CD4-positive, CD25-positive, alpha-beta regulatory T cell (primary cell): ENCODE measurements at places on chromosomes 3 and 15.

DNA sequence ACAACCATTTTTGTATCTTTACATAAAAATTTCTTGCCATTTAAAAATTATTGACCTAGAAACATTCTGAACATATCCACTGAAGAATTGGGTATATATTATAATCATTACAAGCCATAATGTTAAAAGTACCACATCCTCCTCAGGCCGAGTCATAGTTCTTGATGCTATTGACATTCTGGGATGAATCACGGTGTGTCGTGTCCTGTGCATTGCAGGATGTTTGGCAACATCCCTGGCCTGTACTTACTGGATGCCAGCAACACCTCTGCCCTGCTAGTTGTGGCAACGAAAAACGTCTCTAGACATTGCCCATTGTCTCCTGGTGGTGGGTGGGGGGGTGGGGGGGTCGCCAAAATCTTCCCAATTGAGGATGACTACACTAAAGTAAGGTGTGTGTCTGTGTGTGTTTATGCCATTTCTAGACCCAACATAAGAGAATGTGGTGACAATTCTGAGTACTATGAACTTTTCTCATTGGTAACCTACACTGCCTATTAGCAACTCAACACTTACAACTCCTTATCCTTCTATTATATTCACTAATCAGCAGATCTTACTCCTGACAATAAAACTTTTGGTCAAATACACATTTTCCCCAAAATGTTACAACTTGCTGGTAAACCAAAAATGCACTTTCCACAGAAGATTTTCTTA lies 471.6 kb downstream of the FOXP1 start:
- H3K36me3 ChIP-seq = peaks cover 61% of the 10 kb centered on the region
- no peak overlapping the region for H3K4me3 ChIP-seq
- no peak overlapping the region for H3K27ac ChIP-seq
- H3K27me3 ChIP-seq = no peaks in the 10 kb centered on the region
- no peak for DNase-seq

GRCh38 chr3:127367593-127367992 lies 79.7 kb upstream of the PRR20G start:
- no peaks in the 10 kb centered on the region for H3K27me3 ChIP-seq
- no peaks in the 10 kb centered on the region for H3K4me1 ChIP-seq
- H3K27ac ChIP-seq = no peak overlapping the region
- no peaks in the 10 kb centered on the region for H3K36me3 ChIP-seq
- DNase-seq = no peak

DNA sequence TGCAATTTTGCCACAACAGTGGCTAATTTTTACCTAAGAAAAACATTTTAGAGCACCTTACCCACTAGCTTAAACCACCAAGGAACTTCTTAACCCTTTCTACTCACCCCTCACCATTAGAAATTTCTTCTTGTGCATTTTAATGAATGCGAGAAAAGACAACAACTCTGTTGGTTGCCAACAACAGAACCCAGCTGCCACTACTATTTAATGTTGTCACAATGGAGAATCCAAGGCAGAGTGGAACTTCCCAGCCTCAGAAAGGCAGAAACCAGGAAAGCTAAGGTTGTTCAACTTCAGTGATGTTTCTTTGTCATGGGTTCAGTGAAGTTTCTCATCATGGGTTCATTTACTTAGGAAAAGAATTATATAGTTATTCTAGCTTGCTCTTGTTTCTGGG lies 325.2 kb upstream of the ARL6 start:
- H3K27ac ChIP-seq = no peak overlapping the region
- H3K27me3 ChIP-seq = no peaks in the 10 kb centered on the region
- no peak overlapping the region for H3K4me3 ChIP-seq
- no peak for DNase-seq

- no peak overlapping the region for H3K27ac ChIP-seq
- H3K36me3 ChIP-seq = no peaks in the 10 kb centered on the region
- no peaks in the 10 kb centered on the region for H3K27me3 ChIP-seq
Observed at GRCh38 chr15:77622209-77622933, 10.3 kb downstream of the LINGO1 start.

DNA sequence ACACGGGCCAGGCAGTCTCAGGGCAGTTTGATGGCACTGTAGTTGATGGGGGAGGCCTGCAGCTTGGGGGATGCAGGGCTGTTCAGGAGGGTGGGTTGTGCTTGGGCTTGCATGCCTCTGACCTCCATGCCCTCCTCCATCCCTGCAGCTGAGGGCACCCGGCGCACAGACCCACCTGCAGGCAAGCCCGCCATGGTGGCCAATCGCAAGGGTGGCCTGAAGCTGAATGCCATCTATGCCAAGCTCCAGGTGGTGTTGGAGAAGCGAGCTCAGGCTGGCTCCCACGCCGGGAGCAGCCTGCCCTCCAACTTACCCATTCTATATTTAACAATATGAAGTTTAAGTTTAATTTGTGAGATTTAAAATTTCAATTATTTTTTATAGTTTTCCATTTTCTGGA lies 228.7 kb upstream of the DPH6 start:
- no peak overlapping the region for H3K27ac ChIP-seq
- no peaks in the 10 kb centered on the region for H3K27me3 ChIP-seq
- DNase-seq = no peak
- no peaks in the 10 kb centered on the region for H3K4me1 ChIP-seq
- no peaks in the 10 kb centered on the region for H3K36me3 ChIP-seq
- H3K4me3 ChIP-seq = no peak overlapping the region

DNA sequence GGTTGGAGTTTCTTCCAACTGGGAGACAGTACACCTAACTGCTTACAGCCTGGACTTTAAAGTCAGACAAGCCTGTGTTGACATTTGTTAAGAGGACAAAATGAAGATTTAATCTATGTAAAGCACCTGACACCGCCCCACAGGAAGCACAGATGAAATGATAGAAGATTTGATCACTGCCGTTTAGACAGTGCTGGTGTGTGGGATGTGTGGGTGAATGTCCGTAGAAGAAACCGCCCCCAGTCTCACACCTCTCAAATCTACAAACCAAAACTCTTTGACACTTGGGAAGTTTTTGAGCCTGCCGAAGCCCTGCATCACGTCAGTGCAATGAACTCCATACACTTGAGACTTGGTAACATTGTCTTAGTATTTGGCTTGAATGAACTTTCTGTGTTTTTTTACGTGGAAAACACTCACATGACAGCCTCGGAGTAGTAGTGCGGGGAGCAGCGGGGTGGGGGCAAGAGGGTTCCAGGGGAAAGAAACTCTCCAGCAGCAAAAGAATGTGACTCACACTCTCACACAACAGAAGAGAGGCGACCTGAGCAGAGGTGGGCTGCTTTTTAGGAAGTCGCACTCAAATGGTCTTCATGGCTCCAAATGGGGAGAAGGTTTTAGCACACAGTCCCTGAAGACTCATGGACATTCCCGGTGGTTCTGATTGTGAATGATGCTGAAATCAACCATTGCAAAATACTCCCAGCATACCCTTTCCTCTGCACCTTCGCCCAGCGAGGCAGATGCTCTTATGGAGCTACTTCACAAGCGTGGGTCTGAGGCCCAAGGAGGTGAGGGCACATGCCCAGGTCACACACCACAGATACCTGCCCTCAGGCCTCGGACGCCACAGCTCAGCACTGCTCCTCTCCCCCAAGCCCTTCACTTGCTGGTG lies 79.2 kb downstream of the SRGAP3 start:
- H3K4me1 ChIP-seq = peaks cover 39% of the 10 kb centered on the region
- no peaks in the 10 kb centered on the region for H3K36me3 ChIP-seq
- peak overlapping the region; percentile 55 for H3K27ac ChIP-seq
- no peaks in the 10 kb centered on the region for H3K27me3 ChIP-seq
- DNase-seq = peak; percentile 68
- peak overlapping the region; percentile 65 for H3K4me3 ChIP-seq

DNA sequence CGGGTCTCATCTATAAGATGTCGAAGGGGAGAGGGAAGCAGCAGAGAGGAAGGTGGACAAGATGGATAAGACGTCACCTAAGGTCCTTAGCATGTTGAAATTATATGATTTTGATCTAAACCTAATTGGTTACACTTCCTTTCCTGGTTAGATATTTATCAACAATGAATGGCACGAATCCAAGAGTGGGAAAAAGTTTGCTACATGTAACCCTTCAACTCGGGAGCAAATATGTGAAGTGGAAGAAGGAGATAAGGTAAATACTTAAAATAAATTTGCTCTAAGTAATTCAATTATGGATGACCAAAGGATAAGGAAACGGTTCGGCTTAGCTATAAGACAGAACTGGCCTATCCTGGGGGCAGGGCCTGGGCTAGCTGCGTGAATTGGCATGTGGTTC lies 5.5 kb downstream of the ALDH1A3 start:
- peaks cover 19% of the 10 kb centered on the region for H3K27me3 ChIP-seq
- H3K27ac ChIP-seq = no peak overlapping the region
- DNase-seq = no peak
- no peaks in the 10 kb centered on the region for H3K36me3 ChIP-seq
- no peak overlapping the region for H3K4me3 ChIP-seq
- no peaks in the 10 kb centered on the region for H3K4me1 ChIP-seq

DNA sequence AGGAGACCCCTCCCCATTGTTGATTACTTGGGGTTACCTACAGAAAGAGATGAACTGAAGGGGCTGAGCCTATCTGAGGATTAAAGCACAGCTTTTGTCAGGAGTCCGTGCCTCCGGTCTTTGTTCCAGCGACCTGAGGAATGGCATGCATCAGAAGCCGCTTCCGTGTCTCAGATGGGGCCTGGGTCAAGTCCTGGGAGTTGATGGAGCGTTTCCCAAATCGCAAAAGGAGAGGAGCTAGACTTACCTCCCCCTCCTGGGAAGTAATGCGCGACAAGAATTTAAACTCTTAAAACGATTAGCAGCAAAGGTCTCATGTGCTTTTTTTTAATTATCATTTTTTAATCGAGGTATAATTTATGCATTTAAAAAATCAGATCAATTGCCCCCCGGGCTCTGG lies 983 bp upstream of the ALDH1A3 start:
- no peaks in the 10 kb centered on the region for H3K4me1 ChIP-seq
- H3K36me3 ChIP-seq = no peaks in the 10 kb centered on the region
- H3K4me3 ChIP-seq = no peak overlapping the region
- H3K27ac ChIP-seq = no peak overlapping the region
- DNase-seq = no peak

- H3K4me1 ChIP-seq = no peaks in the 10 kb centered on the region
- H3K36me3 ChIP-seq = no peaks in the 10 kb centered on the region
- no peaks in the 10 kb centered on the region for H3K27me3 ChIP-seq
Observed at GRCh38 chr3:155270485-155271342, 22.8 kb downstream of the STRIT1 start.

- DNase-seq = no peak
- H3K27me3 ChIP-seq = no peaks in the 10 kb centered on the region
- H3K27ac ChIP-seq = no peak overlapping the region
- H3K4me3 ChIP-seq = no peak overlapping the region
- peaks cover 5% of the 10 kb centered on the region for H3K36me3 ChIP-seq
Observed at GRCh38 chr3:11389386-11390268, 117.4 kb downstream of the ATG7 start.

GRCh38 chr3:2156244-2156847 lies 57.7 kb downstream of the CNTN4 start:
- H3K27me3 ChIP-seq = no peaks in the 10 kb centered on the region
- H3K27ac ChIP-seq = no peak overlapping the region
- H3K4me1 ChIP-seq = no peaks in the 10 kb centered on the region
- H3K36me3 ChIP-seq = no peaks in the 10 kb centered on the region
- no peak for DNase-seq

GRCh38 chr15:85598718-85599398 lies 195.9 kb downstream of the KLHL25 start:
- no peak overlapping the region for H3K4me3 ChIP-seq
- H3K27me3 ChIP-seq = no peaks in the 10 kb centered on the region
- peaks cover 18% of the 10 kb centered on the region for H3K36me3 ChIP-seq
- H3K4me1 ChIP-seq = peaks cover 20% of the 10 kb centered on the region
- H3K27ac ChIP-seq = no peak overlapping the region

DNA sequence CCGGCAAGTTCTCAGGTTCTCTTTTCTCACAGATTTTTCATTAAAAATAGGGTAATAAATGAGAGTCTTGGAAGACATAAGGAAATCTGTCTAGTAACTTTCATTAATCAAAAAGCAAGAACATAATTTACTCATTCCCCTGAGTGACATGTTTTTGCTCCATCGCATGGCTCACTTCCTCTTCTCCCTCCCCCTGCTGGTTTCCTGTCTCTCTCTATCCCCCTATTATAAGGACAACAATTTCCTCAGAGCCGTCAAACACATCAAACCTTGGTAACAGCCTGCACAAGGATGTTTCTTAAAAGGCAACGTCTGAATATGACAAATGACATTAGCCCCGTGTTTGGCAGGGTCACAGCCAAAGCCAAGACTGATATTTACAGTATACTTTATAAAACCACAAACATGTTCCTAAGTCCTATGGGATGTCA lies 1149.6 kb downstream of the IGSF11 start:
- DNase-seq = no peak
- H3K27me3 ChIP-seq = no peaks in the 10 kb centered on the region
- no peak overlapping the region for H3K4me3 ChIP-seq
- no peak overlapping the region for H3K27ac ChIP-seq

DNA sequence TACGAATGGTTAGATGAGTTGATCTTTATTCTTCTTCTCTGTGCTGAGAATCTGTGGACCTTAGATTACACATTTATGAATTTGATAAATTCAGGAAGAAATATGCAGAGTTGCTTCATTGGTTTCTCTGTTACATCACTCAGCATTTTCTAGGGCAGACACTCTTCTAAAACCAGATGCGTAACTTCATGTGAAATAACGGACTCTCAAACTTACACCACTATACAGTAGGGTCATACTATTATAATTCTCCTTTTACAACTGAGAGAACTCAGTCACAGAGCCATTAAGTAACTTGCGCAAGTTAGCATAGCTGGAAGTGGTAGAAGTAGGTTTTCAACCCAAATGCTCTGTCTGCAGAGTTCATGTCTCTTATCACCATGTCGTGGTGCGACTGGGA lies 5.7 kb downstream of the TMEM207 start:
- H3K27me3 ChIP-seq = no peaks in the 10 kb centered on the region
- peaks cover 8% of the 10 kb centered on the region for H3K4me1 ChIP-seq
- no peak for DNase-seq
- H3K27ac ChIP-seq = no peak overlapping the region
